ENCODE measurements at places on chromosomes 16 and 17. TPM values are rescaled to one million over a fixed set of nuclear protein-coding genes. Genes with fewer than 3 reads are reported as not detected.

Gene C17orf75
- 13.7 TPM for total RNA-seq

DNA sequence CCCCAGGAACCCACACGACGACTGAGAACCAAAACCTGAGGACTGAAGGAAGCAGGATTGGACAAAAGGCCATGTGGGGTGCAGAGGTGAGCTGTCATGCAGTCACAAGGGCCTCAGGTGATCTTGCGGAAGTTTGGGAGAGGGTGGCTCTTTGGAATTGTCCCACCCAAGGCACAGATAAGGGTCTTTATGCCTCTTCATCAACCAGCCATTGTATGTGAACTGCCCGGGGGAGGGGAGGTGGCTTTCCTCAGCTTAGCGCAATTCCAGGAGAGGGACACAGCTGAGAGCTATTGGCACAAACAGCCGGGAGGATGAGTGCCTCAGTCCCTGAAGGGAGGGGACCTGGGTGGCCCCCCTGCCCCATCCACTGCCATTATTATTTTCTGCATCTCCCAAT is 55.1 kb upstream of the PHOSPHO1 start:
- DNase-seq = no peak

Gene DNAI2
- total RNA-seq = not detected

DNA sequence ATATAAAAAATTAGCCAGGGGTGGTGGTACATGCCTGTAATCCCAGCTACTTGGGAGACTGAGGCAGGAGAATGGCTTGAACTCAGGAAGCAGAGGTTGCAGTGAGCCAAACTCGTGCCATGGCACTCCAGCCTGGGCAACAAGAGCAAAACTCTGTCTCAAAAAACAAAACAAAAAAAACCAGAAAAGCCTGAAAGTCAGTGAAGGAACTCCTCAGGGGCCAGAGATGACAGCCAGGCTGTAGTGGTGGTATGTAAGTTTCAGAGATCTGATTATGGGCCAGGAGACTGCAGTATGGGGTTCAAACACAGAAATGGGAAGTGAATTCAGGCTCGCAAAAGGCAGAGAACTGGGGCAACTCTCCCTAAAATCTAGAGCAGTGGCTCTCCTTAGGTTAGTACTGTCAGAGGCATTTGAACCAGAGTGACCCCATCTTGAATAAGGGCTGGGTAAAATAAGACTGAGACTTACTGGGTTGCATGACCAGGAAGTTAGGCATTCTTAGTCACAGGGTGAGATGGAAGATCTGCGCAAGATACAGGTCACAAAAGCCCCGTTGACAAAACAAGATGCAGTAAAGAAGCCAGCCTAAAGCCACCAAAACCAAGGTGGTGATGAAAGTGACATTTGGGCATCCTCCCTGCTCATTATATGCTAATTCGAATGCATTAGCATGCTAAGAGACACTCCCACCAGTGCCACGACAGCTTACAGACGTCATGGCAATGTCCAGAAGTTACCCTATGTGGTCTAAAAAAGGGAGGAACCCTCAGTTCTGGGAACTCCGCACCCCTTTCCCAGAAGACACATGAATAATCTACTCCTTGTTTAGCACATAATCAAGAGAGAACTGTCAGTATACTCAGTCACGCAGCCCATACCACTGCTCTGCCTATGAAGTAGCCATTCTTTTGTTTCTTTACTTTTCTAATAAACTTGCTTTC is 120.2 kb upstream of the XYLT1 start:
- no peak for DNase-seq

GRCh38 chr17:979212-979538 is 401 bp downstream of the NXN start:
- no peak for DNase-seq

- DNase-seq = no peak
Observed at GRCh38 chr17:9802294-9802693, 10.9 kb upstream of the DHRS7C start.

DNA sequence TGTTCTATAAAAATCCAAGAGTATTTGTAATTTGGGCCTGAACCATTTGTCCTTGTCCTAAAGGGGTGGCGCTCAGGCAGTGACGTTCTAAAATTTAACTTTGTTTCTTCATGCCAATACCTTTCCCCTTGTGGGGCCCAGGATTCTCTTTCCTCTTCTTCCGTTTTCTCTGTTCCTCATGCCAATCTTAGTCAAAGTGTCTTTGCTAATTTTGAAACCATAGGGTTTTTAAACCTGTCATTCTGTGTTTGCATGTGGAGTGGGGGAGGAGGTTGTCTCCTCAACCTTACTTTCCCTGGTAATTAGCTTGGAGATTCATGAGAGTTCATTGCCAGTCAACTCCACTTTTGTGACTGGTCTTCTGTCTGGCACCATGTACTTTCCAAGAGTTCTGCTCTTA is 337.1 kb downstream of the MAF start:
- no peak for DNase-seq

DNA sequence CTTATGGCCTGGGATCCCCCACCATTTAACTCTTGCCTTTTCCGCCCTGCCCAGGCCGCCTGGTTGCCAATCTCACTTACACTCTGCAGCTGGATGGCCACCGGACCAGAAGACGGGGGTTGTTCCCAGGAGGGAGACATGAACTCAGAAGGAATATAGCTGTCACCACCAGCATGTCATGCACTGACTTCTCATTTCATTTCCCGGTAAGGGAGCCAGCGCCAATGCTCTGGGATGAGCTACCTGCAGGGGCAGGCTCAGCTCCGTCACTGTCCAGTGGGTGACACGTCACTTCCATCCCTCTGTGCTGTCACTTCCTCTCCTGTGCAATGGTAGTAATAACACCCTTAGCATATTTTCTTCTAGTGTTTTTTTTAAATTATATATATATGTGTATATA is 26.7 kb downstream of the ITGAL start:
- DNase-seq = no peak

Gene TXNL4B
- total RNA-seq = 5.6 TPM

DNA sequence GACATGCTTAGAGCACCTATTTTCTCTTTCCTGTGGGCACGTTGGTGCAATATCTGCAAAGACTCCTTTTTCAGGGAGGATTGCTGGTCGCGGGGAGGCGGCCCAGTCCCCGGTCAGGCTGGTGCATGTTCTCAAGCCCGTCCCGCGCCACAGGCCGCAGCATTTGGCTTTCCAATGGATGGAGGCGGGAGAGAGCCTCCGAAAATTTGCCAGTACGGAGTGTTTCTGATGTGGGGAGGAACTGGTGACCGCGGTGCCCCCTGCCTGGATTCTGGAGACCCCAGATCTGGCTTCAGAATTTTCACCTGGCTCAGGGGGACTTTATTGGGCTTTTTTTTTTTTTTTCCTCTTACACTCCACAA is 2.3 kb downstream of the CMIP start:
- no peak for DNase-seq

DNA sequence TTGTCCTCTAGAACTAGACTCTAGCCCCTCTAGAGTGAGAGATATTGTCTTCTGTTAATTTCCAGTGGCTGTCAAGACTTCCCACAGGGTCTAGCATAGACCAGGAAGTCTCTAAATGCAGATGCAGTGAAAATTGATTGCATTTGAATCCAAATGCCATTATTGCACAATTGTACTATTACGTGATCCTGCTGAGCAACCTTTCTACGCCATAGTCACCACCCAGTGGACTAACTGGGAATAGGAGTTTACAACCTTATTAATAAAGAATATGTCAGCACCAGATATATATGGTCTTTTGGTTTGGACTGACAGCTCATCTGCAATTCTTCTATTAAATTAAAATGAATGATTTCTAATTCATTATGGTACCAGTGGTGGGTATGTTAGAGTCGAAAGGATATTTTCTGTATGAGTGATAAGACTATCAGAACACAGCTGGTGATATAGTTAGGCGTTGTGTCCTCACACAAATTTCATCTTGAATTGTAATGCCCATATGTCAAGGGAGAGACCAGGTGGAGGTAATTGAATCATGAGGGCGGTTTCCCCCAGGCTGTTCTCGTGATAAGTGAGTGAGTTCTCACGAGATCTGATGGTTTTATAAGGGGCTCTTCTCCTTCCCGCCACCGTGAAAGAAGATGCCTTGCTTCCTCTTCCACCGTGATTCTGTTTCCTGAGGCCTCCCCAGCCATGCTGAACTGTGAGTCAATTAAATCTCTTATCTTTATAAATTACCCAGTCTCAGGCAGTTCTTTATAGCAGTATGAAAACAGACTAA is 138.9 kb upstream of the CA10 start:
- DNase-seq = no peak

GRCh38 chr16:12784076-12784475 is 19.6 kb downstream of the CPPED1 start:
- DNase-seq = no peak

GRCh38 chr16:65989861-65990604 is 376.5 kb upstream of the CDH5 start:
- DNase-seq = no peak

- DNase-seq = no peak
Observed at GRCh38 chr16:11642765-11643116, 25.5 kb upstream of the SNN start.

GRCh38 chr17:76032073-76032779 is 5.1 kb upstream of the EVPL start:
- DNase-seq = no peak

Gene TVP23A
- not detected for total RNA-seq

Gene HOXB4
- total RNA-seq = 4.8 TPM

GRCh38 chr17:82338858-82339633 is 5.5 kb upstream of the SECTM1 start:
- peak; percentile 94 for DNase-seq

GRCh38 chr17:8598913-8599312 is 31.6 kb downstream of the MYH10 start:
- DNase-seq = no peak

Gene PPP1R27
- 12.7 TPM for total RNA-seq

- DNase-seq = peak; percentile 22
Observed at GRCh38 chr16:54510685-54511221, 224.2 kb upstream of the IRX3 start.

DNA sequence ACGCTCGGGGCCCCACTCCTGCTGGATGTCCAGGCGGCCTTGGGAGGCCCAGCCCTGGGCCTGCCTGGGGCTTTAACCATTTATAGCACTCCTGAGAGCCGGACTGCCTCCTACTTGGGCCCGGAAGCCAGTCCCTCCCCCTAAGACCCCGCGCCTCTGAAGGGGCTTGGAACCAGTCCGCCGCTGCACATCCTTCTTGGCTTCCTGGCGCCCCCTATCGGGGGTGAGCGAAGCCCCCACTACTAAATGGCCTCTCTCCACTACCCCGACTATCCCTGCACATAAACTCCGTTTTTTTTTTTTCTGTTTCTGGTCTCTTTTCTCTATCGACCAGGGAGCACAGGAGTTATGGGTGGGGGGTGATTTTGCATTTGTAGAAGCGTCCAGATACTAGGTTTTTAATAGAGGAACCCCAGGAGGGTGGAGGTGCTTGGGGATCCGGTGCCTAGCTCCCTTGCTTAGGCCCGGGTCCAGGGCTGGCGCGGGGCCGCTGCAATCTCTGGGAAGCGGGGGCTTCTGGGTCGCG is 633 bp upstream of the NOL3 start:
- DNase-seq = peak; percentile 56

DNA sequence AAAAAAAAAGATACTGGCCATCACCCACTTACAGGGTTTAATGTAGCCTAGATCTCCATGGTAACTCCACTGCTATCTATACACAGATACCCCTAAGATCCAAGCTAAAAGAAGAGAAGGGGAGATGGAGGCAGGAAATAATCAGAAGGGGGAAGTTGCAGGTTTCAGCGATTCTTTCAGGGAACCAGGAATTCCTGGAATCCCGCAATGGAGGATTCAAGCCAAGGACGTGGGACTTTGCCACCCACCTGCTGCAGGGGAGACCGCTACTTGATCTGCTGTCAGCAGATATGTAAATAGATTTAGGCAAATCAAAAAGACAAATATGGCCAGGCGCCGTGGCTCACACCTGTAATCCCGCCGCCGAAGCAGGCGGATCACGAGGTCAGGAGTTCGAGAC is 121.1 kb downstream of the AIPL1 start:
- DNase-seq = no peak
